H4 (cell line): ENCODE measurements at places on chromosomes 5 and 9. TPM values are rescaled to one million over a fixed set of nuclear protein-coding genes. Genes with fewer than 3 reads are reported as not detected.

The PCDHA5 gene
- total RNA-seq, result 0.25 and 1.1 TPM in 2 replicates

- no peak for DNase-seq
Measured at GRCh38 chr5:126812199-126812570, 35.2 kb downstream of the LMNB1 start.

GRCh38 chr5:106200971-106201370 lies 1469.8 kb downstream of the EFNA5 start:
- no peak for DNase-seq

GRCh38 chr5:178364326-178364675 lies 131.7 kb upstream of the PHYKPL start:
- DNase-seq, result no peak

The HSPA9 gene
- 647 and 690 TPM in 2 replicates for total RNA-seq

The GFI1B gene
- 0.10 TPM in 1 of 2 replicates, not detected in the other for total RNA-seq

GRCh38 chr5:66198837-66199236 lies 54.7 kb downstream of the SREK1 start:
- no peak for DNase-seq

DNA sequence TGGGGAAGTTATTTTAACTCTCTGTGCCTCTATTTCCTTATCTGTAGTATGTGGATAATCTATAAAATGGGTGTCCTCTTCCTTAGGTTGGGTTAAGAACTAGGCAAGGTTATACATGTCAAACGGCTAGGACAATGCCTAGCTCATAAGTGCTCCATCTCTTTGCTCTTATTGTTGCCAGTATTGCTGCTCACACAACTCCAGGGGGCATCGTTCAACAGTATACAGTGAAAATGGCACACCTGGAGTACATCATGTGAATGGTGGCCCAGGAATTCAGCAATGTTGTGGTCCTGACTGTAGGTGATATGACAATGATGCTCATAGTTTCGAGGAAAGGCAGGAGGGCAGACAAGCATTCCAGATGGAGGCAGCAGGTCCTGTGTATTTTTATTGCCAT lies 30.1 kb downstream of the SLIT3 start:
- DNase-seq, result no peak

The COMMD10 gene
- 124 and 137 TPM in 2 replicates for total RNA-seq

DNA sequence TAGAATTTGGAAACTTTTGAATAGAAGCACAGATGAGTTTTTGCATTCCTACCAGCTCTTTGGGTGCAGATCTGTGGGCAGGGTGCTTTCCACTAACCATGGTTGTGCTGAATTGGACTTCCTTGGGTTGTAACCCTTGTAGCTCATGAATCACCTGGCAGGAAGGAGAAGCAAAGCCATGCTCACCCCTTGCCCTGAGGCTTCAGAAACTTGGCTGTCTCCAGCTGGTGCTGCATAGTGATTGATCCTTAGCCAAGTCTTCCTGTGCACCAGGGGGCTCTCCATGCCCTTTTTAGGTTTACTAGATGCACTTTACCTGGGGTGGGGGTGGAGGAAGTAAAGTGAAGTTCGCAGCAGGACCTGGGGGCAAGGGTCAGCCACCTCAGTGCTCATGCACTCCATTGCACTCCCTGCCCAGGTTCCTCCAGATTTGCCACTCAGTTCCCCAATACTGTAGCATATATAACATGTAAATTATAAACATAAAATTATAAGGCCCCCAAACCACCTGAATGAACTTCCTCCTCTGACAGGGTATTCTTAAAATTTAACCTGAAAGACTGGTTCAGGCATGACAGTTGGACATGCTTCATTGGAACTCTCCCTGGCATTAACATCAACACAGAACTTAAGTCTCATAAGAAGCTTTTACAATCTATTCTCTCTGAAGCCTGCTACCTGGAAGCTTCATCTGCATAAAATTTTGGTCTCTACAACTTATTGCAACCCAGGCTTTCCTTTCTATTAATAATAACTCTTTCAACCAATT lies 25.8 kb upstream of the IFNA14 start:
- DNase-seq, result no peak

The KIF4B gene
- total RNA-seq, result 0.02 TPM in 1 of 2 replicates, not detected in the other

DNA sequence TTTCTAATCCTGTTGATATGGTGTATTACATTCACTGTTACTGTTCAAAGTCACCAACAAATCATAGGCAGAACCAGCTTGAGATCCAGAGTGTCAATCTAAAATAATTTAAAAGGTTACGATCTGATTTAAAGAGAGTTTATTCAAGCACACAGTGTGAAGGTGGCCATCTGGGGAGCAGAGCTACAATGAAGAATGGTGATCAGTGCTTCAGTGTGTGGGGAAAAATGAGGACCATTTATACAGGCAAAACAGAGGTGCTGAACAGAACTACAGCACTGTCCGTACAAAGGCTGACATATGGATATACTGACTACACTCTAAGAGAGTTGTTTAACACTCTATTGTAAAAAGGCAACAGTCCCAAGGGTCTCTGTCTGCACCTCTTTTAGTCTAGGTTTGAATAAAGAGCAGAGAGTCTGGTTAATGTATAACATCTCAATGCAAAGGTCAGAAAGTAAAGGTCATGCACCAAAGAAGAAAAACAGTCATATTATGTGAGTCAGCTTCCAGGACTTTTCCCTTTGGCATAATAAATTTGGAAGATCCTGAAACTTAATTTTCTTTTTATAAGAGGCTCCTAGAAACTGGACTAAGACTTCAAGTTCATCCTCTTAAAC lies 29.7 kb upstream of the TDRD7 start:
- no peak for DNase-seq

The MOB3B gene
- 0.10 and 0.39 TPM in 2 replicates for total RNA-seq

GRCh38 chr5:1052076-1052475 lies 43.5 kb downstream of the NKD2 start:
- no peak for DNase-seq

DNA sequence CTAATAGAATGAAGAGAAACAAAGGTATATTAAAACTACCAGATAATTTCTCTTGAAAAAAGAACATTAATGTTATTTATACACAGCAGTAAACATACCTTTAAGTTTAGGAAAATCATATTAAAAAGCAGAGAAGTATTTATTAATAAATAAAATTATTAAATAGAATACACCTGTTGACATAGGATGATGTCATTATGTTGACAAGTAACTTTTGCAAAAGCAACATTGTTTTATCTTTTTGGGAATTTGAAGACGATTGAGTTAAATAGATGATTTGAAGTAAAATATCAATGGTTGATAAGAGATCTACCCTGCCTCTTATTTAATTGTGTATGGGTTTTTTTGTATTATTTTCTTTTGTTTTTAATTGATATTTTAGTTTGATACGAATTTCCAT lies 711.1 kb upstream of the NUDT12 start:
- no peak for DNase-seq
